ENCODE measurements at places on chromosomes 6 and 20.

DNA sequence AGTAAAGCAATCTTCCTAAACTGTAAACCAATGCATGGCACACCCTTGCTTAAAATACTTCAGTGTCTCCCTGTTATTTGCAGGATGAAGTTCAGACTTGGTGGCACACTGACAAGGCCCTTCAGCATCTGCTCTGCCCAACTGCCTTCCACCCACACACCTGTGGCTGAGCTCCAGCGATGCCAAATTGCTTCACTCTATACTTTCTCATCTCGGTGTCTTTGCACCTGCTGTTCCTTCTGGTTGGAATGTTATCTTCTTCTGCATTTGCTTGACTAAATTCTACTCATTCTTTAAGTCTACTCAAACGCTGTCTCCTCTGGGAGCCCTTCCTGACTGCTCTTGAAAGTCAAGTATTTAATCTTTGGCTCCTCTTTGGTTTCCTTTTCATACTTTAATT lies 100.1 kb upstream of the SUPT3H start:
- no peak for DNase-seq

DNA sequence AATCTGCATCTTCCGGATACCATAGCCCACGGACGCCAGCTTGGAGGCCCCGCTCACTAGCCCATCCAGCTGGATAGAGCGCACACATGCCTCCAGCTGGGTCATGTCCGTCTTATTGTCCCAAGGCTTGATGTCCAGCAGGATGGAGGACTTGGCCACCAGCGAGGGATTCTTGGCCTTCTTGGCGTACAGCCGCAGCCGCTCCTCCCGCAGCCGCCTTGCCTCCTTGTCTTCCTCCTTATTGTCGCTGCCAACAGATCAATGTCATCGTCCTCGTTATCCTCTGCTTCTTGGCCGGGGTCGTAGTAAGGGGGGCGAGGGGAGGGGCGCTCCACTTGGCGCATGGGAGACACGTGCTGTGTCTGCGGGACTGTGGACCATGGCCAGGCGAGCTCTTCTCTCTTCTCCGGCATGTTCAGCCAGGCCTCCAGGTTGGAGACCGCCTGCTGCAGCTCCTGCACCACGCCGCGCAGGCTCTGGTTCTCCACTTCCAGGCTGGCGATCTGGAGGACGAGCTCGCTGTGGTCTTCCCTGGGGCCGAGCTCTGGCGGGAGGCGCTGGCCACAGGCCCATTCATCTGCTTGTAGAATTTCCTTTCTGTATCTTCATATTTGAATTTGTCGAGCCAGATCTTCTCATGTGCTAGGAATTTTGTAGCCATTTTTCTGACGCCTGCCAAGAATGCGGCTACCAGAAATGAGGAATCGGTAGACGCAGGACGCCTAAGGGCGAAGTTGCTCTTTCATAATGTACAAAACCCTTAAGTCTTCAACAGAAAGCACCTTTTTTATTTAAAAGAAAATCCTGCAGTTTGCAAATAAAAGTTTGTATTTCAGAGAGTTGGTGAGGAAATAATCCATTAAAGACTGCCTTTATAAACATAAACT lies 60.1 kb upstream of the PTPRK start:
- no peak for DNase-seq

GRCh38 chr6:132219901-132220300 lies 181.4 kb downstream of the MOXD1 start:
- DNase-seq = no peak

GRCh38 chr6:7846966-7847818 lies 63.4 kb downstream of the TXNDC5 start:
- no peak for DNase-seq

GRCh38 chr6:75296811-75297779 lies 12.5 kb upstream of the TMEM30A start:
- peak; percentile 49 for DNase-seq

- DNase-seq = peak; percentile 45
Observed at GRCh38 chr6:126170978-126171382, 168.9 kb upstream of the CENPW start.
